Endothelial cell (in vitro differentiated cells): ENCODE measurements at places on chromosomes 5 and 9. TPM values are rescaled to one million over a fixed set of nuclear protein-coding genes. Genes with fewer than 3 reads are reported as not detected.

DNA sequence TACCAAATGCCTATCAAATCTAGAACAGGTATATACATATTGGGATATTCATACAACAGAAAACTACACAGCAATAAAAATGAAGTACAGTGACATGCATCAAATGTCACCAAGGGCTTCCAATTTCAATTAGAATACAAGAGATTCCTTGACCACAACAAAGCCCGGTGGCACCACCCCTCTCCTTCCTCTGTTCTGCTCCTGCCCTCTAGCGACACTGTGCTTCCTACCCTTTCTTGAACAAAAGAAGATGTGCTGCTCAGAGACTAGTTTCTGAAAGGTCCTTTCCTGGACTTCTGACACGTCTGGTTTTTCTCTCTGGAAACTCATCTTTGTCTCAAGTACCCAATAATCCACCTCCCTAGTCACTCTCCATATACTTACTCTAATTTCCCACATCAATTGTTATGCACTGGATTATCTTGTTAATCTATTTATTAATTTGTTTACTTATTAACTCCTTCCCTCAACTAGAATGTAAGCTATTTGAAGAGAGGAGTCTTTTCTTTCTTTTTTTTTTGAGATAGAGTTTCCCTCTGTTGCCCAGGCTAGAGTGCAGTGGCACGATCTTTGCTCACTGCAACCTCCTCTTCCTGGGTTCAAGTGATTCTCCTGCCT, 70.4 kb upstream of the CTSV start:
- peak; percentile 50 for DNase-seq

DNA sequence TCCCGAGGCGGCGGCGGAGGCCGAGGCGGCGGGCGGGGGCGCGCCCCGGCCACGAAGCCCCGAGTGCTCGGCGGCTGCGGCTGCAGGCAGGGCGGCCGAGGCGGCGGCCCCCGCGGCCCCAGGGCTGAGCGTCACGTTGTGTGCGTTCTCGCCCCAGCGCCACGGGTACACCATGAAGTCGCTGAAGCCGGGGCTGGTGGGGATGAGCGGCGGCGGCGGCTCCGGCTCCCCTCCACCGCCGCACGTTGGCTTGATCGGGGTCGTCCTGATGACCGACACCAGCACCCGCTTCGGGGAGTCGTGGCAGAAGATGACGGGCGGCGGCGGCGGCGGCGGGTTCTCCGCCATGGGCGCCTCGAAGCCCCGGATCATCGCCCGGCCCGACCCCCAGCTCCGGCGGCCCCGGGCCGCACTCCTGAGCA, 498 bp downstream of the ZNF367 start:
- peak; percentile 25 for DNase-seq

DNA sequence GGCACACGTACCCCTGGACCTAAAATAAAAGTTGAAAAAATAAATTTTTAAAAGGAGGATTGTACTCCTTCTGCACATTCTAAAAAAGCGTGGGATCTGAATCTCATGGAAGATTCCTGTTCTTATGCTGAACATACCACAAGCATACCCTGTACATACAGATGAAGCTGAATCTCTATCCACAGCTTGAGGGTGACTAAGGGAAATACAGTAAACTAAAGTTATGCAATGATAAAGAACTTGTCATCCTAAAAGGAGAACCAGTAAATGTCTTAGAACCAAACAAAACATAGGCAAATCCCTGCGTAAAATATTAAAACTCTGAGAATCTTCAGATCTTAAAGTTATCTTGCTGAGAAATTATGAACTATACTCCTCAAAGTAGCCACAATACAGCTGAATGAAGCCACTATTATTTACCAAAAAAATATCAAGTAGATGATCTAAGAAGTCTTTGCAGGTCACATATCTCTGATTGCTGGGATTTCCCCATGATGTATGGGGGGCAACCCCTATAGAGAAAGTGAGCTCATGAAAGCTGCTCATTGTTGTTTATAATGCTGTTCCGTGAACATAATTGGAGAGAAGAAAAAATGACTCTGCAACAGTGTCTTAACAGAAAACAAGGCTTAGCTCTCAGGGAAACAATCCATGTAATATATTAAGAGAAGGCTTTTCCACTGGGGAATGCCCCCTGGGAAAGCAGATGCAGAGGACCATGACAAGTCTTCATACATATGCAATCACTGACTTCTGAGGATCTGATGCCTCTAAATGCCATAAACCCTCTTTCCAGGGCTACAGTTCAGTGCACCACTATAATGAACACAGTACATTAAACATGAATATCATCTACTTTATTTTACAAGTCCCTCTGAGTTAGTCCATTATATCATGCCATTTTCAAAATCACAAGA, 210.1 kb downstream of the EPB41L4A start:
- DNase-seq = no peak

DNA sequence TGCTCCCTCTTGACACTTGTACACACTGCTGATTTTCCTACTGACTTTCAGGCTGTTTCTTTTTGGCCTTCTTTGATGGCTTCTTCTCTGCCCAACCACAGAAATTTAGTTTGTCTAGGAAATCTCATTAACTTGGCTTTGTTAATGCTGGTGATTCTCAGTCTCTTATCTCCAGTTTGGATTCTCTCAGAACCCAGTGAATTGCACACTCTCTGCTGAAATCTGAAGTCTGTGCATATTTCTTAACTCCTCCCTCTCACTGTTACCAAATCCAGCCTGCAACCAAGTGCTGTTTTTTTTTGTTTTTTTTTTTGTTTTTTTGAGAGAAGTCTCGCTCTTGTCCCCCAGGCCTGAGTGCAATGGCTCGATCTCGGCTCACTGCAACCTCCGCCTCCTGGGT, 117.2 kb downstream of the CDC42SE2 start:
- no peak for DNase-seq

DNA sequence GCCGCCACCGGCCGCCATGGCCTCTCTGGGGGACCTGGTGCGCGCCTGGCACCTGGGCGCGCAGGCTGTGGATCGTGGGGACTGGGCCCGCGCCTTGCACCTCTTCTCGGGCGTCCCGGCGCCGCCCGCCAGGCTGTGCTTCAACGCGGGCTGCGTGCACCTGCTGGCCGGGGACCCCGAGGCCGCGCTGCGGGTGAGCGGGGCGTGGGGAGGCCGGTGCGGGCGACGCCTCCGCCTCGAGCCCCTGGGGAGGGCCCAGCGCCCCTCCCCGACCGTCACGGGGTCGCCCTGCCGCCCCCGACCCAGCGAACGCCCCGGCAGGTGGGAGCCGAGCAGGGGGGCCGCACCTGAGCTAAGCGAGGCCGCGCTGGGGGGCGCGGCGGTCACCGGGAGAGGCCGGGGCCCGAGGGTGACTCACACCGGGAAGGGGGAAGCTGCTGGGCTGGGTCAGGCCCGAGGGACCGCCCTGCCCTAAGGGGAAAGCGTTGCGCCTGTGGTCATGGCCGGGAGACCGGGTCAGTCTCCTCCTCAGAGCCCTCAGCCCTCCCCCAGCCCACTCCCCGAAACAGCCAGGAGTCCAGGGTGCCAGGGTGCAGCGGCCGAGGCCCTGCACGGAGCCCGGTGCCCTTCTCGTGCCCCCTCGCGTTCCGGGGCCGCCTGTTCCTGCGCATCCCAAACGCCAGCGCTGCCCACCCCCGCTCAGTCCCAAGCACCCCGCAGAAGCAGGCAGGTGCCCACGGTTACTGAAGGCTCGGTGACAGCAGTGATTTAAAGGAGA, 510 bp downstream of the NOXA1 start:
- DNase-seq = no peak

- DNase-seq = peak; percentile 41
These were observed 5.7 kb upstream of the ADRB2 start for GRCh38 chr5:148820461-148821395.

DNA sequence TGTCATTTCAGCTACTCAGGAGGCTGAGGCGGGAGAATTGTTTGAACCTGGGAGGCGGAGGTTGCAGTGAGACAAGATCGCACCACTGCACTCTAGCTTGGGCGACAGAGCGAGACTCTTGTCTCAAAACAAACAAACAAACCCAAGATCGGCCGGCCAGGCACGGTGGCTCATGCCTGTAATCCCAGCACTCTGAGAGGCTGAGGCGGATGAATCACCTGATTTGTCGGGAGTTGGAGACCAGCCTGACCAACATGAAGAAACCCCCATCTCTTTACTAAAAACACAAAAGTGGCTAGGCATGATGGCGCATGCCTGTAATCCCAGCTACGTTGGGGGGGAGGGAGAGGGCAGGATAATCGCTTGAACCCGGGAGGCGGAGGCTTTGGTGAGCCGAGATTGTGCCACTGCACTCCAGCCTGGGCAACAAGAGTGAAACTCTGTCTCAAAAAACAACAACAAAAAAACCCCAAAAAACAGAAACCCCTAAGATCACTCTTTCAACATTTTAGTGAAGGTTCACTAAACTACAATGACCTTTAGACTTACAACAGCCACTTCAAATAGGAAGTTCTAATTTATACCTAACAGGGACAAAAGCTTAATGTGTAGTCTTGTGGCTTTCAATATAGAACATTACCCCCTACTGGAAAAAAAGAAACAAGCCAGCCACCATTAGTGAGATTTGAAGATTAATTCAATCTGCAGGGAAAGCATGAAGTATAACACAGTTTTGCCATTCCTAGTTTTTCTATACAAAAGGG, 7.0 kb downstream of the HSPA9 start:
- DNase-seq = no peak

- DNase-seq = no peak
These were observed 48.8 kb upstream of the RETREG1 start for GRCh38 chr5:16665601-16666000.

DNA sequence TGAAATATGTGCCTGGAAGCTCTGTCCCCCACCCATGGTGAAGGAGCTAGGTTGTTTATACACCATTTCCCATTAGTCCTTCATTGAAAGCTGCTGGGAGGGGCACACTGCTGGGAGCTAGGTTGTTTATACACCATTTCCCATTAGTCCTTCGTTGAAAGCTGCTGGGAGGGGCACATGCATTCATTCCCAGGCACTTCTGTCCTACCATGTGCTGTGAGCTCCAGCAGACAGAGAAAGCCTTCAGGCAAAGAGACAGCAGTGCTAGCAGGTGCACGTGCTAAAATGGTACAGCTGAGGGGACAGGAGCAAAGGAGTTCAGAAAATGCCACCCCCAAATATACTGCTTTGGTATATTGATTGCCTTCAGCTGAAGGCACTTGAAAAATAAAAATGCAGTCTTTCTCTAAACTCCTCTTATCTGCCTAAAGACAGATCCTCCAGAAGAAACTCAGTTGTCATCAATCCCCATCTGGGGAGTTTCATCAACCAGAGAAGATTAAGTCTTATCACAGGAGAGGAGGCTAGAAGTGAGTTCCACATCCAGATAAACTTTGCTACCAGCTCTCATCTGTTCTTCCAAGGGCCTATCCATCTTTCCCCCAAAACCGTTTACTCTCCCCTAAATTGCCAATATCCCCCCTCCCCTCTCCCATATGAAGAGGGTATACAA, 27.7 kb upstream of the DAPK1 start:
- DNase-seq = no peak

GRCh38 chr5:3033033-3033755, 281.7 kb upstream of the IRX2 start:
- no peak for DNase-seq

DNA sequence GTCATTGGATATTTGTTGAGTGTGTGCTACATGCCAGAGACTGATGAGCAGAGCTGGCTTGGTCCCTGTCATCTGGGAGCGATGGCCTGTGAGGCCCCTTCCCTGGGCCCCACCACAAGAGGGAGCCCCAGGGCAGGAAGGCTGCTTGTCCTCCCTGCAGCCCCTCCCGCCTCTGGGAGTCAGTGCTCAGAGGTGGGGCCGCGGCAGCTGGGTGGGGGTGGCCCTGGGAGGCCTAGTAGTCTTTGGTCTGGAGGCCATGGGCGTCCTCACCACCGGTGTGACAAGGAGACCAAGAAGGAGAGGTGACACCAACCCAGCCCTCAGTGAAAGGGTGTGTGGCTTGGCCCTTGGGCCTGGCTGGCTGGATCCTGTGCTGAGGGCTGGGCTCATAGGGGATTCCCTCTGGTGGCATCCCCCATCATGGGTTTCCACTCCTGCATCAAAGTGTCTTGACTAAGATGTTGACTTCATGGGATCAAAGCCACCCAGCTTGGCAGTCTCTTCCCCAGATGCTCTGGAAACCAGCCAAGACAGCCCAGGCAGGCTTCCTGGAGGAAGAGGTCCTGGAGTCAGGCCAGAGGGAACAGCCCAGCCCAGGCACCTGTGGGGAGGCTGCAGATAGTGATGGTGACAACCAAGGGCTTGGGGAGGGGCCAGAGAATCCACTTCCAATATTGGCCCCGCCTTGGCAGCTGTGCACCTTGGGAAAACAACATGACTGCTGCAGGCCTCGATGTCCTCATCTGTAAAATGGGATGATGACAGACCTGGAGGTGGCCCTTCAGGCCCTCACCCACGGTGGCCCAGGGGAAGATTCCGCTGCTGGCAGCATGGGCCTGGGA, 166.7 kb downstream of the GAPVD1 start:
- DNase-seq = no peak

GRCh38 chr9:137851516-137852267, 25.9 kb upstream of the CACNA1B start:
- no peak for DNase-seq

- no peak for DNase-seq
These were observed 407.0 kb upstream of the GRAMD2B start for GRCh38 chr5:126016256-126016655.

DNA sequence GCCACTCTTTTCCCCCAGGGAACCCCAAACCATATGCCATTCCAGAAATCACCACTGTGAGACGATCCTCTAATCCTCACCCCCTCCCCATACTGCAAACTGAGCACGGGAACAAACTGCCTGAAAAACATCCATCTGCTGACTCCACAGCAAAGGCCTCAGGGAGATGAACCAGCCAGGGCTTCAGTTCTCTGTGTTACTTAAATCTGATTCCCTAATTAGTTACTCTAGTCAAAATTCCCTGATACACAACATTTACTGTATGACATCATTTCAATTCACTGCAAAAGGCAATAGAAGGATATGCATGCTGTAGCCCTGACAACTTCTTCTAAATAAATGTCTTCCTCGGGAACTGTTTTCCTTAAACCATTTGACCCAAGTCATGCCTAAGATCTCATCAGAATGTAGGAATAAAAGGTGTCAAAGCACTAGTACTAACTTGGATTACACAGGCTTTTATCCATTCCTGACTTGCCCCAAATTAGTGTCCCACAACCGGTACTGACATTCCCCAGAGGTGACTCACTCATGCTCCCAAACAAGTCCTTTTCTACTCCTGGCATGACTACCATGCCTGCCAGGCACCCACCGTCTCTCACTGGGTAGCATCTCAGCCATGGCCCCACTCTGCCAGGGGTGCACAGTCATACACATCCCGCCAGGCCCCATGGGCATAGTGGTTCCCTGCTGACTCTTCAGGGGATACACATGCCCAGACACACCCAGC, 35.0 kb downstream of the MTX3 start:
- no peak for DNase-seq

MRPS27 gene
- total RNA-seq = 62.8 TPM

SLC22A4 gene
- total RNA-seq = 0.13 TPM

ISL1 gene
- total RNA-seq = 0.67 TPM

SPINK13 gene
- total RNA-seq = not detected

ADAMTS16 gene
- total RNA-seq = 27.8 TPM

HMCN2 gene
- 29.6 TPM for total RNA-seq

FABP6 gene
- 1.2 TPM for total RNA-seq

TLX3 gene
- 0.23 TPM for total RNA-seq

ENHO gene
- total RNA-seq = 4.1 TPM

C5orf47 gene
- not detected for total RNA-seq
